Fibroblast of skin of left quadriceps (primary cell): ENCODE measurements at places on chromosomes 1 and 21.

DNA sequence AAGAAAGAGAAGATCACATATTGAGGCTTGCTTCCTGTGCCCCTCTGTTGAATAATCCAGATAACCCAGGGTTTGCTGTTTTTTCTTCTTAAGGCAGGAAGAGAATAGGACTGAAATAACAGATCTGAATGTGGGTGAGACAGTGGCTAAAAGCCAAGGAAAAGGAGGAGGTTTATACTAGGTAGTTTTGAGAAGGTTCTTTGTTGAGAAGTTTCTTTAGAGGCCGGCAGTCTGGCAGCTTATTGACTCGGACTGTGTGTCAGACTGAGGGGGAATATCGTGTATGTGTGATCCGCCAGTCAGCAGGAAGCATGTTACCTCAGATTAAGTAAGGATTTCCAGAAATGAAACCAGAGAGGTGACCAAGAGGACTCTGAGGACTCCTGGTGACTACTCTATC, 119.8 kb downstream of the PLA2G4A start:
- no peak for DNase-seq

- DNase-seq = no peak
Observed at GRCh38 chr1:3461934-3462275, 7.4 kb downstream of the ARHGEF16 start.

- DNase-seq = no peak
Observed at GRCh38 chr1:26824731-26825130, 1.8 kb upstream of the ZDHHC18 start.

GRCh38 chr1:30232288-30232899, 491.0 kb downstream of the MATN1 start:
- DNase-seq = no peak

- DNase-seq = no peak
Observed at GRCh38 chr21:34305605-34306604, 57.9 kb upstream of the KCNE2 start.
